ENCODE measurements at places on chromosomes 12 and 14. TPM values are rescaled to one million over a fixed set of nuclear protein-coding genes. Genes with fewer than 3 reads are reported as not detected.

Gene RFLNA
- total RNA-seq, result 7.7 TPM

Gene CHGA
- total RNA-seq, result 39.5 TPM

Gene KRT6A
- total RNA-seq, result not detected

Gene FOXA1
- total RNA-seq, result not detected

Gene PPFIA2
- 152 TPM for total RNA-seq

Gene TAC3
- 0.82 TPM for total RNA-seq

Gene OR6C1
- total RNA-seq, result not detected

Gene HOXC9
- not detected for total RNA-seq

Gene GLIPR1L1
- under 0.01 TPM for total RNA-seq

Gene PMEL
- total RNA-seq, result not detected

Gene SERPINA5
- not detected for total RNA-seq
